M059J (cell line): ENCODE measurements at places on chromosomes 3 and 15.
A peak's percentile ranks its signal among the peaks of the same experiment; 100 is the strongest.

DNA sequence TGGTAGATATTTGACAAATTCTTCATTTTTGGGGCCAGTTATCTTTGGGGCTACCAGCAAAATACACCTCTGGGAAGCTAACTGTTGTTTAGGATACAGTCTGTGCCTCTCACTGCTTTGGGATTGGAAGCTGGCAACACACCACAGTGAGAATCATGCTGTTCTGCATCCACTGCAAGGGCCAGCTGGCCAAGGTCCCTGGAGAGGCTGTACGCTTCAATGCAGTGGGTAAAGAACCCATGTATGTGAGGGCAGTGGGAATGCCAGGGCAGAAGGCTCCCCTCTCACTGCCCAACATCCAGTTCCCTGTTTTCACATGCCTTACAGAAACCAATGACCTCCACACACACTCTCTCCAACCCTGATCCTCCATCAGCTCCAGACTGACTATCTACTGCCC, 20.1 kb downstream of the ZDHHC3 start:
- no peak for DNase-seq

GRCh38 chr15:88609344-88610090, 11.6 kb upstream of the AEN start:
- no peak for DNase-seq

DNA sequence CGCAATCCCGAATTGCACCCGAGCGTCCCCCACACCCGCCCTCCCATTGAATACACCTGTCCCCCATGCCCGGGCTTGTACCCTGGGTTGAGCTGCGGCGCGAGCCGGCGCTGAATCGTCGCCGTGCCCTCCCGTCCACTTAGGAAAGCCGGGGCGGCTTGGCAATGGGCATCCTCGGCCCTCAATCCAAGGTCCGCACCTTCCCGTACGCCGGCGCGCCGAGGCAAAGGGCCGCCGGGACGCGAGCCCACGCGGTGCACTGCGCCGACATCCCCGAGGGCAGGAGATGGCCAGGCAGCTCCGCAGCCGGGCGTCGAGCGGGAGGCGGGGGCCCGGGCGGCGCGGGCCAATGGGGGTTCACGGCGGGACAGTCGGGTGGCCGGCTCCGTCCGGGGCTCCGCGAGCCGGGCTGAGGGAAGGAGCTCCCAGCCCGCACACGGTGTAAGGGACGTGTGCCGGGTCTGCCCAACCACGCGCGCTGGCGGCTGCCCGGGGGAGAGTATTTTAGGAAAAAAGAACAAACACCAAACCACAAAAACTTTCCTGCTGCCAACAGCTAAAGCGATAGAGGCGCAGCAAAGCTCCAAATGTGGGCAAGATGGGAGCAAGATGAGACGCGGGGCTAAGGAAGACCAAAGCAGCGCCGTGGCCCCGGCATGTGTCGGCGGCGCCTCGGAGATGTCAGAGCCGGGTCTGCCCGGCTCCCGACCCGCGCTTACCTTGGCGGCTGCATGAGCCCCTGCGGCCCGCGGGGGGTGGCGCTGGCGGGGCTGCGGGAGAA, 621 bp downstream of the RGMA start:
- DNase-seq, result peak; percentile 32

DNA sequence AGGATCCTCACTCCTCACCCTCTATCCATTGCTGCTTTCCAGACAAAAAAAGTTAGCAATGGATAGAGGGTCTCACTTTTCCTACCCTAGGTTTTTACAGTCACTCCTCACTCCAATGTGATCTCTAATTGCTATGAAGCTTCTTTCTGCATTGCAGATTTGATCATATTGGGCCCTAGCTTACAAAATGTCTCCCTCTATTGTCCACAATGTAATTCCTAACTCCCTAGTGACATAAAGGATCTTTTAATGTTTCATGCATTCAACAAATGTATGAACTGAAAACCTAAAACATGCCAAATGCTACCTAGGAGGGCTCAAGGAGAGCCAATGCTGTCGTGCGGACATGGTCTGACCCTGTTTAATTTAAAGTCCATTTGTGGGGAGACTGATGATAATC, 234.8 kb downstream of the CADM2 start:
- no peak for DNase-seq

DNA sequence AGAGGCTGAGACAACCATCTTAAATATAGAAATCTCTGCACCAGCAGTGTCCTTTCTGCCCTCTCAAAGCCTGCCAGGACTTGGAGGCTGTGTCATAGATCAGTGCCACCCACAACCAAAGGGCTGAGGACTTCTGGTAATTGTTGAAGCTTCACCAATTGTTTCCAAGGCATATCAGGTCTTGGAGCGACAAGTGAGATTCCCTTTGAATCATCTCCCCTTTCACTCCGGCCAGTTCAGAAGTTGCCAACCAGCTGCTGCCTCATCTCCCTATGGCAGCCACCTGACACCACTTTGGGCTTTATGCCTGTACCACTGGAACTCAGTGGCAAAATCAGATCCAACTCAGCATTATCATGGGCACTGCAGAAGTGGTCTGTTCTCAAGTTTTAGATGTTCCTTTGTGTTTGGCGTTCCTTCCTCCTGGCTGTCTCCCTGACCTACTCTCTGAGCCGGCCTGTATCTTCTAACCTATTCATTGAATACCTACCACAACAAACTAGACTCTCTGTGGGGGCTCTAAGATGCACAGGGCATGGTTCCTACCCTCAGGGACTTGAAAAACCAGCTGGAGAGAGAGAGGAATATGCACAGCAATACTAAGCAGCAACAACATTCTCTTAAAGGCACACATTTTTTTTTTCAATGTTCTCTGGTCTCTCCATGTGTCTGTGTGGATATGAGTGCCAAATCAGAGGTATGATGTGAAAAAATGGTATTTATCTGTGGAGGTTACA, 90.8 kb upstream of the PFN2 start:
- DNase-seq, result no peak

GRCh38 chr15:77183066-77183465, 112.2 kb upstream of the TSPAN3 start:
- DNase-seq, result no peak

- no peak for DNase-seq
These were observed 60.7 kb downstream of the ZBTB20 start for GRCh38 chr3:115086344-115086743.

DNA sequence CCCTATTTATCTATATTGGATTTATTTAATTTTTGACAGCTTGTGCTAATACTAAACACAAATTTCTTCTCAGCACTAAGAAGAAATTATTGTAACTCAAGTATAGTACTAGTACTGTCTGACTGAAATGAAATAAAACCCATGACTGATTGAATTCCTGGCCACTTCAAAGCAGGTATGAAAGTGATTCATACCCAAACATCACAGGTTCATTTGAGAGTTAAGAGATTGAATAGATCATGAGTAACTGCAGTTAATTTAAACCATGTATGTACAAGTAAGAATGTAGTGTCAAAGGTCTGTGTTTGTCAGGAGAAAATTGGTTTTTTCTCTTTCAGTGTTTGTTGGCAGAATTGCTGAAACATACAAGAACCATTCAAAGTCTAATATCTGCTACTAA, 332.0 kb upstream of the GRM7 start:
- no peak for DNase-seq

- no peak for DNase-seq
These were observed 6.1 kb downstream of the SECISBP2L start for GRCh38 chr15:49040151-49040550.

DNA sequence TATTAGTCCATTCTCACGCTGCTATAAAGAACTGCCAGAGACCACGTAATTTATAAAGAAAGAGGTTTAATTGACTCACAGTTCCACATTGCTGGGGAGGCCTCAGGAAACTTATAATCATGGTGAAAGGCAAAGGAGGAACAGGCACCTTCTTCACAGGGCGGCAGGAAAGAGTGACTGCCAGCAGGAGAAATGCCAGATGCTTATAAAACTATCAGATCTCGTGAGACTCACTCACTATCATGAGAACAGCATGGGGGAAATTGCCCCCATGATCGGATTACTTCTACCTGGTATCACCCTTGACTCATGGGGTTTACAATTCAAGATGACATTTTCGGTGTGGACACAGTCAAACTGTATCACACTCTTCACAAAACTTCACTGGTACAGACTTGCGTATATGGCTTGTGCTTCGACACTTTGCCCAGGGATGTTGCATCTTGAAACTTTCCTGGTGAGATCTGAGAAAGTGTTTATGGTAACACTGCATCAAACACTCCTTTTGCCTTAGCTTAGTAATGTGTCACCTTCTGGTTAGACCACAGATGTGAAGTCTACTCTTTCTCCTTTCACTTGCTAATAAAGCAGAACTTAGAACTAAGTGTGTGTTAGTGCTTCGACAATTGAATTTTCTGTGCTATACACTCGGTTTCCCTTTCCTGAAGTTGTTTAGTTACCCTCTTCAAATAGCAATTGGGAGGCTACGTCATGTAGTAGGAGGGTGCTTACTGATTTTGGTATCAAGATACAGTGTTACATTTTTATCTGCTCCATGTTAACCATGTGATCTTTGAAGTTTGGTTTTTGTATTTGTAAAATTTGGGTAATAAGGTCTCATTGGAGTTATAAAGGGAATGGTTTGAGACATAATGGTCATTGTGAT, 185.7 kb downstream of the LPP start:
- DNase-seq, result no peak

- no peak for DNase-seq
These were observed 214.9 kb downstream of the TCF12 start for GRCh38 chr15:57133127-57133968.

GRCh38 chr15:80856809-80857377, 77.7 kb downstream of the CEMIP start:
- peak; percentile 7 for DNase-seq

DNA sequence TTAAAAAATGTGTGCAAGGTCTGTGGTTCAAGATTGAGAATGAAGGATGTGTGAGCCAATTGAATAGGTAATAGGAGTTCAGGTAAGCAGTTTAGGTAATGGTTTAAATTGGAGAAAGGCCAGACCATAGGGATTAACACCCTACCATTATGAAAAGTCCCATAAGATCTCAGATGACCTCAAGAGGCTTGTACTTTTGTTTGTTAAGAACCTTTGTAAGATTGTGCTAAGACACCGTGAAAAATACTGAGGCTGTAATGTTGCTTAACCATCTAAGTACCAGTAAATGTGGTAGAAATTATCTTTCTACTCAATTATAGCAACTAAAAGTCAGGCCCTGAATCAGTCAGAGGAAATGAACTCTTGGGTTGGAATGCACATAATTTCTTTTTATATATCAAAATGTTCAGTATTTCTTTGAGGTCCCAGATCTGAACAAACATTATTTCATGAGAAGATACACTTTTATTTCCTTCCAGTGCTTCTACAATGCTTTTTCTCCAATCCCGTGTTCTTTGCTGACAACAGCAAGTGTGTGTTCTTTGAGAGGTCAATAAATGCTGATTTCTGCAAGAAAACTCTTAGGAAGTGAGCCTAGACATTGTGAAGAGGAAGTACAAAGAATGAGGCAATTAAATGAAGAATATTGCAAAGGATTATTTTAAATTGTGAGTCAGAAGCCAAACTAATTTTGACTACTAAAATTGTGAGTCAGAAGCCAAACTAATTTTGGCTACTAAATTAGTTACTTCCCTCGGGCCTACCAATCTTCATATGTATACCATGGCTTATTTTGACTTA, 66.4 kb downstream of the TCF12 start:
- DNase-seq, result peak; percentile 60

DNA sequence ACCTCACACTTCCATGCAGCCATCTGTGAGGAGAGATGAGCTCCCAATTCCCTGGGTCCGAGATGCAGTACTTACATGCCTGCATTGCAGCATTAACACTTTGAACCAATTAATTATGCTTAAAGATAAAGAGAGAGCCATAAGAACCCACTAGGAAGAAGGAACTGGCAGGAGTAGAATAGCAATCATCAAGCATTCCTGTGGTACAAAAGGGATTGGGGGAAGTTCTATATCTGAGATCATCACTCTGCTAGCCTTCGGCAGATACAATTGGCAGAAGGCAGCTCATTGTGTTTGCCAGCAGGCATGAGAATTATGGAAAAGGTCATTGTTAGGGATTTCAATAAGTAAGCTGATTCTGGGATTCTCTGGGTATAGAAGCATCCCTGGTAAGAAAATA, 891.4 kb downstream of the NTRK3 start:
- DNase-seq, result peak; percentile 85

DNA sequence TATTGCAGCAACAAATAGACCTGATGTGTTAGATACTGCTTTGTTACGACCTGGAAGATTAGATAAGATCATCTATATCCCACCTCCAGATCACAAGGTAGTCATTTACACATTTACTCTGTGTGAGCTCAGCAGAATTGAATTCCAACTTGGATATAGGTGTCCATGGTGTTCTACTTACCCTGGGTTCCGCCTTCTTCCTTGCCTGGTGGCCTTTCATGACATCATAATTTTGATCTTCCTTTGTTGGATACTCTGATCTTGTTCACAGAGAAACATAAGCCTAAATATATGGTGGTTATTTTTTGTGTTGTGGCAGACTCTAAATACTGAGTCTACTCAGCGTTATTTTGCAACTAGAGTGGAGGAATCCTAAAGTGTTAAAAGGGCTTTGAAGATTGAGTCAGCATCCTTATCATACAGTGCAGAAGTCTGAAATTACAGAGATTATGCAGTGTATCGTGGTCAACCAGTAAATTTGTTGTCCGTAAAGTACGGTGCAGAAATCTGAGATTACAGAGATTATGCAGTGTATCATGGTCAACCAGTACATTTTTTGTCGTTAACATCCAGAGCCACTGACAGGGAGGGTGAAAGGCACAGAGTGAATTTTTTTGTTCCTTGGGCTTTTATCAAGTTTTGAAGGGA, 39.1 kb upstream of the GATM start:
- DNase-seq, result no peak

DNA sequence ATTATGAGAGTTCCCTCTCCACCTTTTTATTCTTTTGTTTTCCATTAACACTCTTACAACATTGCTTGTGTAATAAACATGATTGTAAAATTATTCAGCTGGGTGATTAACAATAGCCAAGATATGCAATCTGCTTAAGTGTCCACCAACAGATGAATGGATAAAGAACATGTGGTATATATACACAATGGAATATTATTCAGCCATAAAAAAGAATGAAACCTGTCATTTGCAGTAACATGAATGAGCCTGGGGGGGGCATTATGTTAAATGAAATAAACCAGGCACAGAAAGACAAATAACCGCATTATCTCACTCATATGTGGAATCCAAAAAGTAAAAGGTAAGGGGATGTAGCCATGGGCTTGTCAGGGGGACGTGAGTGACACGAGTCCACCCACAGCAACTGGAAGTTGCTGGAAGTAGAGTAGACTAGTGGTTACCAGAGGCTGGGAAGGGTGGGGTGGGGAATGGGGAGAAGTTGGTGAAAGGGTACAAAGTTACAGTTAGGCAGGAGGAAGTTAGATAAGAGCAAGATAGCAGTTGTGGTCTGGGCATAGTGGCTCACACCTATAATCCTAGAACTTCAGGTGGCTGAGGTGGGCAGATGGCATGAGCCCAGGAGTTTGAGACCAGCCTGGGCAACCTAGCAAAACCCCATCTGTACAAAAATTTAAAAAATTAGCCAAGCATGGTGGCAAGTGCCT, 28.7 kb upstream of the CD47 start:
- DNase-seq, result no peak

- peak; percentile 99 for DNase-seq
These were observed 94.4 kb downstream of the MYLK start for GRCh38 chr3:123789760-123790159.

- peak; percentile 43 for DNase-seq
These were observed 46.1 kb downstream of the CPA3 start for GRCh38 chr3:148911173-148911572.

- DNase-seq, result no peak
These were observed 50.1 kb downstream of the RYR3 start for GRCh38 chr15:33360886-33361285.

- DNase-seq, result peak; percentile 13
These were observed 26.5 kb downstream of the CFAP161 start for GRCh38 chr15:81160312-81161159.

GRCh38 chr3:143278721-143279120, 159.2 kb downstream of the CHST2 start:
- no peak for DNase-seq
